Hippocampal formation (tissue), 2 donors: ENCODE measurements at places on chromosomes 7 and 10.

DNA sequence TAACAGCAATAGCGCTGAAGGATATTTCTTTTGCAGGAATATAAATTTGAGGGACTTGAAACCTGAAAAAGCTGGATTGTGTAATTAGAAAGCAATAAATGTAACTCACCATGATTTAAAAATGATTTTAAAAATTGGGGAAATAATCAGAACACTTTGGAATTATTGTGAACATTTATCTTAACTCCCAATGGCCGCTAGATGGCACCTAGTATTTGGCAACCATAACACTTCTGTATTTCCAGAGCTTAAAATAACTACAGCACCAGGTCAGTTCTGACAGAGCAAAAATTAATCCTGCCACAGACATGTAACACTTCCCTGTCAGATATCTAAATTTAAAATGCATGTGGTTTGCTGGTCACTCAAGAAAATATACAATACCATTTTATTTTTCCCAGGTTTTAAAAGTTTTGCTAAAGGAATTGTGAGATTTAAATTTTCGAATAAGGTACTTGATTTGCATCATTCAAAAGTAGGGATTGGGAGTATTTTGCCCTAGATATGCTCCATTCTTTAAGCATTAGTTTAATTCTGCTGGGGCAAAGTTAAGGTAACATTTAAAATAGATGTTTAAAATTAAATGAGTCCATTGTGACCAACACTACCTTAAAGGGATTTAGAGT, 144.5 kb downstream of the PPP1R3A start:
- no peak for DNase-seq

- DNase-seq, result no peak
Measured at GRCh38 chr10:3009341-3009740, 58.0 kb upstream of the PFKP start.

- no peak for DNase-seq
Measured at GRCh38 chr10:100696477-100696901, 48.9 kb upstream of the PAX2 start.

GRCh38 chr10:14163377-14164086, 167.2 kb downstream of the FRMD4A start:
- no peak for DNase-seq
